ENCODE measurements at places on chromosomes 1 and 21. TPM values are rescaled to one million over a fixed set of nuclear protein-coding genes. Genes with fewer than 3 reads are reported as not detected.

Gene MPZ
- polyA plus RNA-seq, result 3.2 TPM

DNA sequence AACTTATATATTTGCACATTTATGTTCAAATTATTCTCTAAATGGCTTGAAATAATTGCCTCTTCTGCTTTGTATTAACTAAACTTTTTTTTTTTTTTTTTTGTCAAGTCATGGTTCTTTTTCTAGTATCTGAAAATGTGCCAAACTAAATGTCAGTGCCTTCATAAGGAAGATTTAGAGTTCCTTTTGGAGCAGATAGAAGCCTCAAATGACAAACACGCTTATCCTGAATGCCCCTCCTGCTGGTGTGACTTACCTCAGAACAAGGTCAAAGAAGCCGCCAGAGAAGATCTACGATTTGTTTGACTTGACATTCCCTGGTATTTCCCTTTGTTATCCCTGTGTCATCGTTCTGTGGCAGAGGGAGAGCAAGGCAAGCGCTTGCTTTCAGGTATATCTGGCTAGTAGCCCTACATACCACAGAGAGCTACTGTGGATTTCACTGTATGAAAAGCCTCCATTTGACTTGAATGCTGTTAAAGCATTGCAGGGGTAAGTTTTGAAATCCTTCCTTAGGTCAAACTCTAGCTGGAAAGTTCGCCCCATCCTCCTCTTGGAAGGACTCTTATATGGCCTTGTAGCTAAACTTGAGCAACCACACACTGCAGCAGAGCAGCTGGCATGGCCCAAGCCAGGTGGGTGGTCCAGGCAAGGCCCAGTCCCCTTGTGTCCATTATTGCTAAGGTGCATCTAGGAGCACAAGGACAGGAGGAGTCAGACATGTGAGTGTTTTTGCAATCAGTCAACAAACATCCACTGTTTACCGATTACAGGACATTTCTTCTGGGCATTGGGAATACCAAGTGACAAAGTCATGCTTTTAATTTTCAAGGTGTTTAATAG, 285.4 kb upstream of the USP25 start:
- no peak for DNase-seq

DNA sequence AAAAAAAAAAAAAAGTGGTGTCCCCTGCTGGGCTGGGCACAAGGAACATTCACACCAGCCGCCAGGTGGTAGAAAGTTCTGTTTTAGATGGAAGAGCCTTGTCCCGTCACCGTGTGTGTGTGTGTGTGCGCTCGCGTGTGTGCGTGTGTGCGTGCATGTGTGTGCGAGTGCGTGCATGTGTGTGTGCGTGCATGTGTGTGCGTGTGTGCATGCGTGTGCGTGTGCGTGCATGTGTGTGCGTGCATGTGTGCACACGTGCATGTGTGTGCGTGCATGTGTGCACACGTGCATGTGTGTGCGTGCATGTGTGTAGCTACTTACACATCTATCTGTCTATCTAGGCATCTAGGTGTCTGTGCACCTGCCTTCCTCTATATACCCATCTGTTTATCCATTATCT, 491.7 kb downstream of the NPHP4 start:
- no peak for DNase-seq

DNA sequence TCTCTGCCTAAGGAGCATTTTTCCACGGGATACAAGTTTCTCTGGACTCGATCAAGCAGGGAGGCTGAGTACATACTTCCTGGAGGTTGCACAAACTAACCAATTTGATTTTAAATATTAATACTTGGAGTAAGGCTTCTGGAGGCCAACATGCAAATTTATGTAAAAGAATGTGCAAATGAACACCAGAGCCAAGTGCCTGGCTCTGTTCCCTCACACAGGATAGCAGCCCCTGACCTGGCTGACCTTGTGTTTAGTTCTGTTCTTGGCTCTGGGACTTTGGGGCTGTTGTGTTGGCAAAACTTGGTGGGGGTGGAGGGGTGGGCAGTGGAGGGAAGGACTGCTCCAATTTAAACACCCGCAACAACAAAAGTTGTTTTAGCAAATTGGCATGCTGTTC, 34.2 kb downstream of the CNIH3 start:
- DNase-seq, result no peak

DNA sequence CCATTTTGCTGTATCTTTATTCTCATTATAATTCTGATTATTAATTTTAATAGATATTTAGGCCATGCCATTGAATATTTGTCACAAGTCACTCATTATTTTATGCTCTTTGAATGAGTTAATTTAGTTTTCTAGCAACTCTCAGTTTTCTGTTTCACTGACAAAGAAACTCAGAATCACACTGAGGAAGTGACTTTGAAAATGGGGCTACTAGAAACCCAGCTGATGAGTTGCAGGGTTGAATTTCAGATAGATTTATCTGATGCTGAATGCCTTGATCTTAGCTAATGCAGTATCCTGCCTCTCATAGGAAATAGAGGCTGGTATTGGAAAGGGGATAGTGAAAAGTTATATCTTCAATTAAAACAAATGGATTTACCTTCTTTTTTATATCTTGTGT, 67.4 kb upstream of the PLA2G4A start:
- no peak for DNase-seq

Gene KRTAP12-2
- not detected for polyA plus RNA-seq

DNA sequence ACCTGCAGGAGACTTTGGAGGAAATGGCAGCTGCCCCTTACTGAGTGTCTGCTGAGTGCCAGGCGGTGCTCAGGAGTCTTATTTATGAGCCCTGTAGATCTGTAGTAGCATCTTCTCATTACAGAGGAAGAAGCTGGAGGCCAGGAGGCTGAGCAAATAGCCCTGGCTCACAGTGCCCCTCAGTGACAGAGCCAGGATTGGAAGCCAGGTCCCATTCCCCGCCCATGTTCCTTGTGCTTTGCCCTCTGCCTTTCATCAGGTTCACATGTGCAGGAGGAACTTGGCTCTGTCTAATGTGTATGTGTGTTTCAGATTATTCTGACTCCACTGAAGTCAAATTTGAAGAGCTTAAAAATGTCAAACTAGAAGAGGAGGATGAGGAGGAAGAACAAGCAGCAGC, 21.2 kb downstream of the KDM4A start:
- no peak for DNase-seq

GRCh38 chr1:216183007-216183406, 240.2 kb downstream of the USH2A start:
- no peak for DNase-seq

Measured in right lung (tissue), 10 donors.